ENCODE measurements at places on chromosomes 2 and 18. TPM values are rescaled to one million over a fixed set of nuclear protein-coding genes. Genes with fewer than 3 reads are reported as not detected.

TNFRSF11A gene
- polyA plus RNA-seq: 2.1 TPM

TMEM185B gene
- polyA plus RNA-seq: 22.7 TPM

ANKRD53 gene
- 1.1 TPM for polyA plus RNA-seq

VAMP5 gene
- 21.7 TPM for polyA plus RNA-seq

MAPRE3 gene
- 17.8 TPM for polyA plus RNA-seq

UNC80 gene
- polyA plus RNA-seq: 1.4 TPM

EHBP1 gene
- polyA plus RNA-seq: 95.9 TPM

SLC35G4 gene
- not detected for polyA plus RNA-seq

Measured in left renal pelvis (tissue), 4 donors.